ENCODE measurements at places on chromosomes 4 and X.

DNA sequence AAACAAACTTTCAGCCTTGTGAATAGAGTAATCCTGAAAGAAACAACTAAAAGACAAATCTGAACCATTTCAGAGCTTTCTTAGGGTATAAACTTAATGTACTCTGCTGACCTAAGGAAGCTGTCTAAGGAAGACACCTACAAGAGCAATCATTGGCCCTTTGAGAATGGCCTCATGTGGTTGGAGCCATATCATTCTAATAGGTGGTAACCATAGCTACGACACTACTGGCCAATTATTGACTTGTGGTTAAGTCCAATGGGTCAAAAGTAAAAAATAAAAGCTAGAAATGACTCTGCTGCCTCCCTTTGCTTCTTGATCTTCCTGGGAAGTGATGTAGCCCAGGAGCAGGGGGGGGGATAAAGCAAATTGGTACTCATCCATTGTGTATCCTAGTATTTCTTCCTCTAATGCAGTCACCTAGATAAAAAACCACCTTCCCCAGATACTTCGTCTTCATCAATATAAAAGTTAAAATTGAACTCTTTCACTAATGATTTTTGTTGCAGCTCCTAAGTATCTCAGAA is 547.0 kb downstream of the ARAP2 start:
- DNase-seq, result no peak

DNA sequence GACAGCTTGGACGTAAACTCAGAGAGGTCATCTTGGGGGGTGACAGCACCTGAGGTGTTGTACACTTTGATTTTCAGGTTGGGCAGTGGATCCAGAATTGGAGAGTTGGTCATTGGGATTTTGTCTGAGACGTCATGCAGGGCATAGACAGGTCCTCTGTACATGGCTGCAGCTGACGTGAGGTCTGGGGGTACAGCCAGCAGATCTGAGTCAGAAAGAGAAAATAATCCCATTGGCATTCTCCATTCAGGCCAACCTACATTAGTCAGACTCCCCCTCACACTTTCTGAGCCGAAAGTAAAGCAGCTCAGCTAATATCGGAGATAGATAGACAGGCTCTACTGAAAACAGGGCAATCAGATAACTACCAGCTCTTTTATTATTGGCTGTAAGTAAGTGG is 329.7 kb downstream of the UNC5C start:
- no peak for DNase-seq

GRCh38 chrX:115948018-115948923 is 222.3 kb upstream of the AGTR2 start:
- no peak for DNase-seq

DNA sequence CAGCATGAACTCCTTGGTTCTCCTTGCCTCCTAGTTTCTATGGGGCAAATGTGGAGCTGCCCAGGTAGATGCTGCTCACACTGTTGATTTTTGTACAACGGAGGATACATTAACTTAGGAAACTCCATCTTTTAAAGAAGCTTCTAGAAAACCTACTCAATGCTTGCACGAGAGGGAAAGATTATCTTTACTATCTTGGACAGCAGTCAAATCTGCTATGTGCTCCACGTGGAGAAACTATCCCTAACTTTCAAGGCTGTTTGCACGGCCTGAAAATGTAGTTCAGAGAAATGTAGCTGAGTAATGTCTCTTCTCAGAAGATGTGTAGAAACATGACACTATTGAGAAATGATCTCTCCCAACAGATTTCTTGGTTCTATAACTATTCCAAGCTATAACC is 1530.9 kb upstream of the PABPC4L start:
- DNase-seq, result no peak

- no peak for DNase-seq
Observed at GRCh38 chrX:130144509-130144908, 21.1 kb downstream of the AIFM1 start.
